ENCODE measurements at places on chromosomes 12 and 14. TPM values are rescaled to one million over a fixed set of nuclear protein-coding genes. Genes with fewer than 3 reads are reported as not detected.

DNA sequence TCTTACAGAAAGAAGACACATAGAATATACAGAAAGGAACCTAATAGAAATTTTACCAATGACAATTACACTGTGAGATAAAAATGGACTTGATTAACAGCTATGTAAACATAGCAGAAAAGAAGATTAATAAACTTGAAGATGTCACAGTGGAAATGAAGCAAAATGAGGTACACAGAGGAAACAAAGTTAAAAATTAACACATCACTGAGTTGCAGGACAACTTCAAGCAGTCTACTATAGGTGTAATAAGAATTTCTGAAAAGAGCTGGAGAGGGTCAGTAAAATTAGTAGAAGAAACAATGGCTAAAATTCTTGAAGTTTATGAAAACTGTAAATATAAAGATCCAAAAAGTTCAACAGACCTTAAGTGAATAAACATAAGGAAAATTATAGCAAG is 738.7 kb downstream of the C12orf50 start:
- H3K27ac ChIP-seq, result no peak overlapping the region
- no peak overlapping the region for H3K4me3 ChIP-seq
- H3K36me3 ChIP-seq, result no peaks in the 10 kb centered on the region
- no peak for DNase-seq
- no peaks in the 10 kb centered on the region for H3K4me1 ChIP-seq
- H3K27me3 ChIP-seq, result no peaks in the 10 kb centered on the region

The GLS2 gene
- 1.8 TPM for total RNA-seq

DNA sequence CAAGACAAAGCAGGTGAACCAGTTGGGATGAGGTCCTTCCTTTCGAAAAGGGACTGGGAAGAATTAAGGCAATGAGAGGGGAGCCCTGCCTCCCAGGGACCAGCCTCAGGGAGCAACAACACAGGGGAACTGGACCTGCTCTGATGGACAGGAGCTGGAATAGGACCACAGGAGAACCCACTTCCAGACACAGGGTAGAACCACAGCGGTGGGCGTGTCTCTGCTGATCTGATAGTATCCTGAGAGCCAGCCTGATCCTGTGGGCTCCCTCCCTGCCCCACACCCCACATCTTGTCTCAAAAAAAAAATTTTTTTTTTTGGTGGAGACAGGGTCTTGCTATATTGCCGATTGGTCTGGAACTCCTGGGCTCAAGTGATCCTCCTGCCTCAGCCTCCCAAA is 13.6 kb upstream of the PLEK2 start:
- peaks cover 4% of the 10 kb centered on the region for H3K4me1 ChIP-seq
- H3K27ac ChIP-seq, result no peak overlapping the region
- no peaks in the 10 kb centered on the region for H3K27me3 ChIP-seq
- no peak overlapping the region for H3K4me3 ChIP-seq

DNA sequence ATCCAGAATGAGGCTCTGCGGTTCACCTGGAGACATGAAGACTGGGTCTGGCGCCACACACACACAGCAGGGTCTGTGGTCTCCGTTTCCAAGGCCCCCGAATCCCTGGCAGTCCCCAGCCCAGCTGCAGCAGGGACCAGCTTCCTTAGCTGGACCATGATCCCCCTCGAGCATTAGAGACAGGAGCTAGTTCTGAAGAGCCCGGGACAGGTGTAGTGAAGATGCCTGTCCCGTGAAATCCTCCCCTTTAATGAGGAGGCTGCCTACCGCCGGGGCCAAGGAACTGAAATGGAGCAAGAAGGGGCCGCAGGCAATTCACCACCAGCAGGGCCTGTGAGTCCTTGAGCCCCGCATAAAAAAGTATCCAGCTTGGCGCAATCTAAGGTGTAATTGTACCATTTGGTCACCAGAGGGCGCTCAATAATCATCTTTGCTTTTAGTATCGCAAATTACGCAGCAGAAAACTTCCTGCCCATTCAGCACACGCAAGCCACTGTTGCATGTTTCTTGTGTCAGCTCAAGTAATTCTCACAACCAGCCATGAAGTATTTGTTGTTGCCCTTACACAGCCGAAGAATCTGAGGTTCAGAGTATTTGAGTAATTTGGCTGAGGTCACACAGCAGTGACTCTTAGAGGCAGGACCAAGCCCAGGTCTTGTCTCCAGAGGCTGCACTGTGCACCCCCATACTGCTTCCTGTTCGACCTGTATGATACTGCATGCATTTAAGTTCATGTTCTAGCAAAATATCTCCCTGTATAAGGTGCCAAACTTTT is 54.3 kb upstream of the PPP2R5C start:
- H3K36me3 ChIP-seq, result no peaks in the 10 kb centered on the region
- peak; percentile 46 for DNase-seq
- peak overlapping the region; percentile 55 for H3K27ac ChIP-seq
- H3K4me1 ChIP-seq, result peaks cover 9% of the 10 kb centered on the region
- H3K4me3 ChIP-seq, result no peak overlapping the region
- H3K27me3 ChIP-seq, result no peaks in the 10 kb centered on the region

- peaks cover 5% of the 10 kb centered on the region for H3K4me1 ChIP-seq
- H3K27me3 ChIP-seq, result no peaks in the 10 kb centered on the region
Measured at GRCh38 chr14:71541271-71541670, 391.0 kb upstream of the RGS6 start.

GRCh38 chr12:46377678-46378077 is 5.1 kb upstream of the SLC38A2 start:
- H3K27me3 ChIP-seq, result no peaks in the 10 kb centered on the region
- no peaks in the 10 kb centered on the region for H3K36me3 ChIP-seq
- DNase-seq, result no peak
- H3K27ac ChIP-seq, result no peak overlapping the region

The CEP290 gene
- 35.3 TPM for total RNA-seq

The LMNTD1 gene
- 0.27 TPM for total RNA-seq

GRCh38 chr14:78488938-78489337 is 318.8 kb downstream of the NRXN3 start:
- no peak overlapping the region for H3K4me3 ChIP-seq
- no peak for DNase-seq
- H3K27ac ChIP-seq, result no peak overlapping the region
- no peaks in the 10 kb centered on the region for H3K4me1 ChIP-seq
- H3K27me3 ChIP-seq, result no peaks in the 10 kb centered on the region

All from thyroid gland (tissue), 4 donors.